ENCODE measurements at places on chromosomes 1 and 21.

- DNase-seq = peak; percentile 60
These were observed 11.6 kb downstream of the SCNN1D start for GRCh38 chr1:1291548-1292441.

DNA sequence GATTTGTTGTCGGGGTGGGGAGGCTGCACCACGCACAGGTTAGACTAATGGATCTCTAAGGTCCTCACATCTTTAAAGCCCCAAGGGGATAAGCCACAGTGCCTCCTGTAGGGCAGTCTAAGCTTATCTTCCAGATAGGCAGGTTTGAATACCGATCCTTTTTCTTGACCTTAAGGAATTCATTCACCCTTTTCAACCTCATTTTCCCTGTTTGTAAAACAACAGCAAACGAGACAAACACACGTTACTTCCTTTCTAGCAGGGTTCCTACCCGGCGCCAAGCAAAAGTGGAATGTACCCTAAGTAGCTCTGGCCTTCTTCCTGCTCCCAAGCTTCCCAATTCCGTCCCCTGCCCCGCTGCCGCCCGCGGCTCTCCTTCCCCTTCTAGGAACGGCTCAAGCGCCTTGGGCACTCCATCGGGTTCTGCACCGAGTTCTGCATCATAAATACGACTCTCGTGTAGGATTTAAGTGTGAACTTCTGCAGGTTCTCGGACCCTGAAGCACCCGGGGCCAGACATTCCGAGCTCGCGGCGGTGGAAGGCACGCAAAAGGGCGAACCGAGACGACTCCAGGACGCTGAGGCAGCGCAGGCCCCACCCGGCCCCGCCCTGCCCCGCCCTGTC is 548 bp upstream of the CDC20 start:
- DNase-seq = peak; percentile 85

DNA sequence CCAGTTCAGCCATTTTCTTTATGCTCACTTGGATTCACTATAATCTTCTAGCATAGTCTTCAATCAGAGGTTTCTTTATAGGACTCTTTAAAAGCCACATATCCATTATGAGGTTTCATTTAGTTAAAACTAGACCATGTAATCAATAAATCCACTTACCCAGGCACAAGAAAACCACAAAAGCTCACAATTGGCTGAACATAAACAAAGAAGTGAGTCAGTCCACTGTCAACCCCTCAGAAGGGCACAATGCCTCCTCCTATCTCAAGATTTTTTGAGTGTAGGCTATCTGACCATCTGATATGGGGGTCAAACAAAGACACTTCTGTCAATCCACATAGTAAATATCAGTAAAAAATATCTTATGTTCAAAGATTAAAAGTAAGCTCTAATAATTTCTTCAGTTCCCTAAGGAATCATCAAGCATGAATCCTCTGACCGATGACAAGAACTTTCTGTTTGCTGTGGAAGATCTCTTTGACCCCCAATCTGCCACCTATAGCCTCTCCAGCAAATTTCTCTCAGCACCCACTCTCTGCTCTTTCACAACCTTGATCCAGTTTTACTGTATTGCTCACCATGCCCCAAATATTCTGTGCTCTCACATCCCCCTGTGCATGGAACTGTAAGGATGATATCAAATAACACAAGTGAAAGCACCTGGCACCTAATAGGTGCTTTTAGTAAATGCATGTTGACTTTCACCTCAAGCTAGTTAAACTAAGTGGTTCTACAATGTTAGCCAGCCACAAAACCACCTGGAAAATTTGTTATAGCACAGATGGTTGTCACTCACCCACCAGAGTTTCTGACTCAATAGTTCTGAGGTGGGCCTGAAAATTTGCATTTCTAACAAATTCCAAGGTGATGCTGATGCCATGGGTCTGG is 16.7 kb downstream of the RAB3B start:
- DNase-seq = no peak

- no peak for DNase-seq
These were observed 545.2 kb downstream of the MRPL39 start for GRCh38 chr21:25062061-25062460.

- peak; percentile 99 for DNase-seq
These were observed 2.5 kb upstream of the CERS2 start for GRCh38 chr1:150976879-150977694.

GRCh38 chr1:246460406-246460805 is 46.7 kb downstream of the SMYD3 start:
- no peak for DNase-seq

GRCh38 chr1:71285529-71285928 is 204.7 kb upstream of the ZRANB2 start:
- DNase-seq = no peak

DNA sequence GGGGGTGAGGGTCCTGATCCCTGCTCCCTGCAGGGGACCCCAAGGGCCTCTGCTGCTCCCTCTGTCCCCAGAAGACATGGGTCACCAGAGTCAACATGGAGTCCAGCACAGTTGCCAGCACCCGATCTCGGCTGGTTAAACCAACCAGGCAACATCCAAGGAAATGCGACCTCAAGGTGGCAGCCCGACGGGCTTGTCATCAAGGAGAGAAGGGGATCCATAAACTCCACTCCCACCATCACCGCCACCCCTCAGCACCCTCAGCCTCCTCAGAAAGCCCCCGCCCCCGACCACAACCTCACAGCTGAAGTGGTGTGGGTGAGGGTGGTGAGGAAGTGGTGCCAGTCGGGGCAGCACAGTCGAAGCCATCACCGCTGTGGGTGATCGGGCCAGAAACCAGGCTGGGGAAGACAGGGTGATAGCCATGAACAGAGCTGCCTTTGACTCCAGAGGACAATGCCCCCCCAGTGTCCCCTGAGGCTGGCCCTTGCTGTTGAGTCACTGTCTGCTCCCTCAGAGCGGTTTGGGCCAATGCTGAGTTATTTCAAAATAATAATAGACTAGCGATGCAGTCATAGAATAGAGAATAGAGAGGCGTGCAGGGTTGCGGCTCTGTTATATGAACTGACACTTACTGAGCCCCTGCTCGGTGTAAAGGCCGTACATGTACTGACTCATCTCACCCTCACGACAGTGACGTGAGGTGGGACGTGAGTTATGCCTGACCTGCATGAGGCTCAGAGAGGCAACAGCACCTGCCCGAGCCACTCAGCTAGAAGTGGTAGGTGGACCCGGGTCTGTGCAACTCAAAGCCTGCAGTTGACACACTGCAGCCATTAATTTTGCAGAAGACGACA is 88.7 kb upstream of the IFFO2 start:
- no peak for DNase-seq

DNA sequence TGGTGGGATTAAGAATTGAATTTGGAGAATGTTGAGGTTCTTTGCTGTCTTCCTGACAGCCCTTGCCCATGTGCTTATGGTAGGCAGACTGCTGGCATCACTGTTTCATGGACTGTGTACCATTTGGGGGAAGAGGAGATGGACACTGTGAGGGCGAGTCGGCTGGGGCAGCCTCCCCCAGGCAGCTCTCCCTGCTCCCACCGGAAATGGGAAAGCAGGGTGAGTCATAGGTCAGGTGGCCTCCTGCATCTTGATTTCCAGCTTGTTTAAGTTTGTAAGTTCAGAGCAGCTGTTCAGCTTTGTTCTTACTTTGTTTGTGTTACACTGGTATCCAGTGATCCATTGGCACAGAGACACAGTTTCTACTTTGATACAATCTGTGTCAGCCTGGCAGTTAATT is 87.2 kb upstream of the CNIH3 start:
- DNase-seq = no peak

DNA sequence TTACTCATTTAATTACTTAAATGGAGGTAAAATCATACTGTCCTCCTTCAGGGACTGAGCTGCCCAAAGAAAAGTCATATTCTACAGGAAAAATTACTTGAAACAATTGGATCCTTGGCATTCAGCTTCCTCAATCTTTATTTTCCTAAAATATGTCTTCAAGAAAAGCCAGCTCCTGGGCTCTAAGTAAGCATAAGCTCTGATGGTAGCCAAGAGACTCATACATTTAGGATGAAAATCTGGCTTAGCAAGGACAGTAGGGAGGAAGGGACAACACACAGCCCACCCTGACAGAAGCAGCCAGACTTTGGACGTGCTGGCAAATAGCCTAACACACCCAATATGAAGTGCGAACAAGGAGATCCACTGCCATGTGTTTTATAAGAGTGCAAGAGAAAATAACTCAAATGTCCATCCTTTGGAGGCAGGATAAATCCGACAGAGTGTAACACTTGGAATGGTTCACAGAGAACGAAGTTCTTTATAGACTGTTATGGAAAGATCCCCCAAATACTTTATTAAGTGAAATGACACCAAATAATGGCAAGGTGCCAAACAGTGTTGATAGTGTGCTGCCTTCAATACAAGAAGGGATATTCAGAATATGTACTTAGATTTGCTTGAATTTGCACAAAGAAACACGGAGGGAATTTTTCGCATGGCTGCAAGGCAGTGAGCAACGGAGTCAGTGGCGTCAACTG is 14.1 kb downstream of the CAPN8 start:
- DNase-seq = no peak

DNA sequence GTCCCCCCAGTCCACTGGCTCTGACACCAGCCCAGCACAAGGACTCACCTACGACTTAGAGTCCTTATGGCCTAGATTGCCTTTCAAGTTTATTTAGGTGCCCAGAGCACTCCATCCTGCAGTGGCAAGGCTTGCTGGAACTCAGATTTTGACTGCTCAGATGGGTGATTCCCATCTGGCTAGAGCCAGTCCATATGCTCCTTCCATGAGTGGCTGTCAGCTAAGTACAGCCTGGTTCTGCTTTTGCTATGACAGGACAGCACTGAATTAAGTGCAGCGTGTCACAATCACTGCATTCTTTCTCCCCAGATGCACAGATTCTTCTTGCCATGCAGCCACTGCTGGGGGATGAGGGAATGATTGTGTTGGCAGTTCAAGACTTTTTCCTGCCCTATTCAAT is 43.8 kb downstream of the GPR52 start:
- DNase-seq = no peak

GRCh38 chr1:103937763-103938357 is 188.2 kb downstream of the AMY1C start:
- no peak for DNase-seq

- DNase-seq = no peak
These were observed 9.2 kb downstream of the PTPRF start for GRCh38 chr1:43539726-43540434.

DNA sequence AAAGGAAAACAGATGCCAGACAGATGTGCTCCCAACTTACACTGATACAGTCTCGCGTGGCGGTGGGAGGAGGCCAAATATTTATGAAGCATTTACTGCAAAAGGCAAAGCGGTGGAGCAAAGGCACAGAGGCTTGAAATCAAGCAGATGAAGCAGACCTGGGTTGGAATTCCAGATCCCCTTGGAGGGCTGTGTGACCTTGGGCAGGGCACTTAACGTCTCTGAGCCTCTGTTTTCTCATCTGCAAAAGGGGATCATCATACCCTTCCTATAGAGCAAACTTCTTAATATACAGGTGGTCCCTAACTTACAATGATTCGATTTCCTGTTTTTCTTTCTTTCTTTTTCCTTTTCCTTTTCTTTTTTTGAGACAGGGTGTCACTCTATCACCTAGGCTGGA is 54.1 kb downstream of the IGSF21 start:
- no peak for DNase-seq

GRCh38 chr1:165228111-165228655 is 128.3 kb downstream of the LMX1A start:
- no peak for DNase-seq

DNA sequence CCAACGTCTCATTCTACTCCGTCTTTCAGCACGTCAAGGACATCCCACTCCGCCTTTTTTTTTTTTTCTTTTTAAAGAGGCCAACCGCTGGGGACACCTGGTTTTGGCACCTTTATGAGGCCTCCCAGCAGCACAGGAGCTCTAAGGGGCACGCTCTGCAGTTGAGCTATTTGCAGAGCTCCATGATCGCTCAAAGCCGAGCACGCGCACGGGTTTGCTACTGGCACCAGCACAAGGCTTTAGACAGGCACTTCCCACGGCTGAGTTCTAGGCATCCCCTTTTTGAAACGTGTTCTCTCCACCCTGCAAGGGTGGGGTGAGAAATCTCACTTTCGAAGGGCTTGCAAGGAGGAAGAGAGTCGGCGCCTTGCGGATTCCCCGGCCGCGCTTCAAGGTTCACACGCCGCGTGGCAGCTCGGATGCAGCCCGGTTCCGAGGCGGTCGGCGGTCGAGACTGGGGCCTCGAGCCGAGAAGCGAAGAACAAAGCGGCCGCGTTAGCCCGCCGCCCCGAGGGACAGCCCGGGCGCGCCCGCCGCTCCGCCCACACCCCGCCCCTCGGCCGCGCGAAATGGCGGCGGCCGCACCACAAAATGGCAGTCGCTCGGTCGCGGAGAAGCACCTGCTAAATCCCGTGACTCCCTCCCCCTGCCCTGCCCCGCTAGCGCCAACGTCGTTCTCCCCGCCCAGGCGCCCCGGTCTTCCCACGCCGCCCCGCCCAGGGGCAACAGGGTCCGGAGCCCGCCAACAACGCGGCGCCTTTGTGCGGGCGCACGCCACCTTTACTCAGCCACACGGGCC is 12.9 kb upstream of the SPEN start:
- DNase-seq = peak; percentile 94

DNA sequence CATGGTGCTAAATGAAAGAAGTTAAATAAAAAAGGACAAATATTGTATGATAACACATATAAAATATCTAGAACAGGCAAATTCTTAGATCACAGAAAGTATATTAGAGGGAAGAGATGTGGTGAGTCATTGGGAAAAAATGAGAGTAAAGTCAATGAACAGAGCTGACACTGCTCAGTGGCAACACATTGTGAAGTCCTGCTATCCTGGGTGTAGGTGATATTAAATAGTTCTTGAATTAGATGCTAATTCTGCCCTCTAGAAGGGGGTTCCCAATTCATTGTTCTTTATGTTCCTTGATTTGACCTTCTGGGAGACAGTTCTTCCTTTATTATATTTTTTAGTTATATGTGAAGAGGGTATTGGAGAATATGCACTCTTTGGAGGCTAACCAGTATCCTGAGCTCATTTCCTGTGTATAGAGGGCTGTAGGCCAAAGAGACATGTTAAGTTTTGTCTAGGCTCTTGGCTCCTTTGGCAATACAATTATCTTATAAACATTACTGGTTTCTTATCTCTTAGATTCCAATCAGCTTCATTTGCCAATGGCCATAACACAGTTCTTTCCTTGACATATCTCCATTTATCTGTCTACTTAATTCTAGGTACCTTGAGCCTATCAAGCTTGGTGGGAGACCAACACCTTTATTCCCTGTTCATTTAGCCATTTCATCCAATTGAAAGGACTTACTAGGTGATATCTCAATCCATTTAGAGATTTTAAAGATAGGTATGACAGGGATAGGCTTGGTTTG is 6.6 kb upstream of the SLC35A3 start:
- DNase-seq = no peak

GRCh38 chr1:164310166-164310565 is 248.8 kb upstream of the PBX1 start:
- DNase-seq = no peak

All from OCI-M1 (cell line).